Esophagus muscularis mucosa (tissue), 4 donors: ENCODE measurements at places on chromosomes 11 and 22. TPM values are rescaled to one million over a fixed set of nuclear protein-coding genes. Genes with fewer than 3 reads are reported as not detected.
A peak's percentile ranks its signal among the peaks of the same experiment; 100 is the strongest.

DNA sequence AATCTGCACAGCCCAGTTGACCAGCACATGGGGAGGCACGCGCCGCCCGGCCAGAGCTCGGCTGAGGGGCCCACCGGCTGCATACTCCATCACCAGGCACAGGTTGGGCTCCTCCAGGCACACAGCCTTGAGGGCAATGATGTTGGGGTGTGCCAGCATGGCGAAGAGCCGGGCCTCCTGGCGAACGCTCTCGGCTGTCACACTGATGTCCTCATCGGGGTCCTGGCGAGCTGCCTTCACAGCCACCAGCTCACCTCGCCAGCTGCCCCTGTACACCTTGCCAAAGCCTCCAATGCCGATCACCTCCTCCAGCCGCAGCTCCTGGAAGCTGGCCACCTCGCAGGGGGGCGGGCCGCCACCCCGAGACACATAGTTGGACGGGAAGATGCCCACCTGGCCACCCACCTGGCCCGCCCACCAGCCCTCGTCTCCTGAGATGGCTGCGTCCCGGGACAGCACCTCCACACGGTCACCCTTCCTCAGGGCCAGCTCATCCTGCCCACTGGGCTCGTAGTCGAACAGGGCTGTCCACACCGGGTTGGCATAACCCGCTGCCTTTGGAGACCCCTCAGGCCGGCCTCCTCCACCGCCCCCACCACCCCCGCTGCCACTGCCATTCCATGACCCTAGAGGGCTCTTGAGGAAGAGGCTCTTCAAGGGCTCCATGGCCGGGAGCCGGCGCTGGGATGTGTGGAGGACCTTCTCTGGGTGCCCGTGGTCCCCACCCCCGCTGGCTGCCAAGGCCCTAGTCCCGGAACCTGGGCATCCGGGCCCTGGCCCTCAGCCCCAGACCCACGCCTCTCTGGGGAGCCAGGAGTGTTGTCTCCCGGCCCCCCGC is 711 bp downstream of the MAP3K11 start:
- H3K27ac ChIP-seq = peak overlapping the region; percentile 96
- H3K4me3 ChIP-seq = peak overlapping the region; percentile 96
- peaks cover 75% of the 10 kb centered on the region for H3K4me1 ChIP-seq

DNA sequence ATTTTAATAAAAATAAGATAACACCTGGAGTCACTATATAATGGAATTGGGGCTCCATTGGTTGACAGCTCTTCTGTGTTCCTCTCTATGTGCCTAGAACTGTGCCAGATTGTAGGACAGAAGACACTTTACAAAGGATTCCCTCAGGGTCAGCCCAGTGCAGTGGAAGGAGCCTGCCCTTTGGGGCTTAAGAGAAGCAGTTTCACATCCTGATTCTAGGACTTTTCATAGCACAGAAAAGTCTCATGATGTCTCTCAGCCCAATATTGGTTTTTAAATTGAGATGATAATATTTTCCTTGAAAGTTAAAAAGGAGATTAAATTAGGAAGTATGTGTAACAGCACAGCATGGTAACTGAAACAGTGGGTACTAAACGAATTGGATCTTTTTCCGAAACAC is 7.1 kb downstream of the PLAAT4 start:
- no peak overlapping the region for H3K27ac ChIP-seq
- H3K27me3 ChIP-seq = no peaks in the 10 kb centered on the region
- no peak for DNase-seq
- no peaks in the 10 kb centered on the region for H3K36me3 ChIP-seq
- H3K4me1 ChIP-seq = peaks cover 2% of the 10 kb centered on the region

DNA sequence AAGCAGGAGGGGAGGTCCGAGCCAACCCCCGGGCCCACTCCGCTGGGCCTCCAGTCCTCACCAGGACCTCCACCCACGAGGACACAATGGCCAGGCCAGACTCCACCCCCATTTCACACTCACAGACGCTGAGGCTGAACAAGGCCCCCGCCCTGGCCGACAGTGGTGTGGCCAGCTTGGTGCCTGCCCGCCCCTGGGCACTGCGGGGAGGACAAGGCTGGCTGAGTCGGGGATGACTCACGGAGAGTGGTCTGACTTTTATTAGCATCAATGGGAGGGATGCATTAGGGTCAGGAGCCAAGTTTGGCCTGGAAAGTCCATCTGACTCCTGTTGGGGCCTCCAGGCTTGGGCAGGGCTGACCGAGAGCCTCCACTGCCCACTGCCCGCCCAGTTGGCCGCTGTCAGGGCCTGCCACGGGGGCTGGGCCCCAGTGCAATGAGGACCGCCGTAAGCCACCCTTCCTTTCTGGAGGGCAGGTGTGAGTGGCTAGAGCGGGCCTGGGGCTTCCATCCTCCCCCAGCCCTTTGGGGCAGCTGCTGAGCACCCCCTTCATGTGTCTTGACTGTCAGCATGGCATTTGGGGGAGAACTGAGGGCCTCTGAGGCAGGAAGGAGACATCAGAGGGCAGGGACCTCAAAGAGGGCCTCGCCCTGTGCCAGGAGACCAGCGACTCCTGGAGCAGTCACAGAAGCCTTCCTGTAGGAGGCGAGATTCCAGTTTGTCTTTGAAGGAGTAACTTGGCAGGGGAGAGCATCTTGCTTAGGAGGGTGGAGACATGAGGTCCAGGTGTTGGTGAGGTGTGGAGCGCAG is 10.6 kb downstream of the TSPAN32 start:
- no peaks in the 10 kb centered on the region for H3K36me3 ChIP-seq
- peaks cover 48% of the 10 kb centered on the region for H3K4me1 ChIP-seq
- H3K27me3 ChIP-seq = no peaks in the 10 kb centered on the region
- peak overlapping the region; percentile 82 for H3K27ac ChIP-seq
- no peak overlapping the region for H3K4me3 ChIP-seq

- no peaks in the 10 kb centered on the region for H3K27me3 ChIP-seq
- H3K36me3 ChIP-seq = no peaks in the 10 kb centered on the region
These were observed 457.0 kb downstream of the MN1 start for GRCh38 chr22:27344546-27344945.

The SYNGR1 gene
- 27.7 TPM for total RNA-seq

GRCh38 chr11:115927823-115928329 is 423.7 kb upstream of the CADM1 start:
- H3K4me3 ChIP-seq = no peak overlapping the region
- no peak overlapping the region for H3K27ac ChIP-seq
- H3K4me1 ChIP-seq = peaks cover 15% of the 10 kb centered on the region
- no peaks in the 10 kb centered on the region for H3K36me3 ChIP-seq
- no peaks in the 10 kb centered on the region for H3K27me3 ChIP-seq
- DNase-seq = no peak

- H3K4me3 ChIP-seq = no peak overlapping the region
- no peaks in the 10 kb centered on the region for H3K27me3 ChIP-seq
- no peak for DNase-seq
- H3K4me1 ChIP-seq = no peaks in the 10 kb centered on the region
- no peaks in the 10 kb centered on the region for H3K36me3 ChIP-seq
These were observed 8.3 kb upstream of the HTR3B start for GRCh38 chr11:113896156-113896879.

GRCh38 chr22:25452116-25452700 is 112.3 kb upstream of the GRK3 start:
- H3K4me1 ChIP-seq = peaks cover 8% of the 10 kb centered on the region
- no peaks in the 10 kb centered on the region for H3K27me3 ChIP-seq
- peaks cover 6% of the 10 kb centered on the region for H3K36me3 ChIP-seq

The TNNT3 gene
- 6.0 TPM for total RNA-seq
